WTC11 (cell line): ENCODE measurements at places on chromosomes 2 and 18. TPM values are rescaled to one million over a fixed set of nuclear protein-coding genes. Genes with fewer than 3 reads are reported as not detected.

GRCh38 chr2:163856941-163857340 is 121.1 kb upstream of the FIGN start:
- DNase-seq: no peak

DNA sequence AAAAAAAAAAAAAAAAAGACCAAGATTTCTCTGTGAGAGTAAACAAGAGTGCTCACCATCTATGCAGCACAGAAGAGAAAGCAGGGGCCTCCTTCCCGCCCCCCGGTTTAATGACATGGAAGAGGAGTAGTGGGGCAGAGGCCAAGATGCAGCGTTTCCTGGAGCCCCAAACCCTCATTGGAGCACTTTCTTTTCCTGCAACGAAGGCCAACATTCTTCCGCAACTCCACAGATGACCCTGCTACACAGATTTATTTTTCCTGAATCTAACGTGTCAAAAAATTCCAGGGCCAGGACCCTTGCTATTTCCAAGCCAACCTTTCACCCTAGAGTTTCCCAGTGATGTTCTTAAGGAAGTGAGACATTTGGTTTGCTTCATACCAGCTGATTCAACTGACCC is 189.6 kb downstream of the MIB1 start:
- DNase-seq: no peak

DNA sequence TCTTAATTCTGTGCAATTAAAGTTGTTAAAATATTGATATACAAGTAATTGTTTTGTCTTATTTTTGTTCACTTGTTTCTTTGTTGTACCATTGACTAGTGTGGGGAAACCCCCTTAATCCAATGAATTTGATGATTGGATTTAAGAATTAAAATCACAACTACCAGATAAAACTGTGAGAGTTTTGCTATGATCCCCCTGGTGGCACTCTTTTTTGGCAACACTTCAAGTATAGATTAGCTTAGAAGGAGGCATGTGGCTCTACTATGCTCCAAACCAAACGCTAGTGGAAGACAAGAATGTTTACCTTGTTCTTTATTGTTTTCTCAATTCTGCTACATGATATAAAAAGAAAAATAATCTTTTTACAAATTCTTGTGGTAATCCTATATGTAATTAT is 477.8 kb upstream of the ETAA1 start:
- DNase-seq: no peak

SLC8A1 gene
- 1.4 to 2.6 TPM (median 1.7 TPM) in 3 replicates for total RNA-seq

TCF23 gene
- 0.05 to 0.14 TPM (median 0.13 TPM) in 3 replicates for total RNA-seq
